ENCODE measurements at places on chromosomes 7 and 10.

DNA sequence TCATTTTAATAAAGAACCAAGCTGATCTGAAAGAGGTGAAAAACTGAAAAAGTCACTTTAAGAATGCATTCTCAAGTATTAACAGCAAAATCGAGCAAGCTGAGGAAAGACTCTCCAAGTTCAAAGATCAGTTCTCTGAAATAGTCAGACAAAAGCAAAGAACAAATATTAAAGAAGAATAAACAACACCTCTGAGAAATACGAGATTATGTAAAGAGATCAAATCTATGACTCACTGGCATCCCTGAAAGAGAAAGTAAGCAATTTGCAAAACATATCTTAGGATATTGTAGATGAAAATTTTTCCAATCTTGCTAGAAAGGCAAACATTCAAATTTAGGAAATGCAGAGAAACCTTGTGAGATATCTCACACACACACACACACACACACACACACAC lies 138.4 kb upstream of the HGF start:
- no peak for DNase-seq

DNA sequence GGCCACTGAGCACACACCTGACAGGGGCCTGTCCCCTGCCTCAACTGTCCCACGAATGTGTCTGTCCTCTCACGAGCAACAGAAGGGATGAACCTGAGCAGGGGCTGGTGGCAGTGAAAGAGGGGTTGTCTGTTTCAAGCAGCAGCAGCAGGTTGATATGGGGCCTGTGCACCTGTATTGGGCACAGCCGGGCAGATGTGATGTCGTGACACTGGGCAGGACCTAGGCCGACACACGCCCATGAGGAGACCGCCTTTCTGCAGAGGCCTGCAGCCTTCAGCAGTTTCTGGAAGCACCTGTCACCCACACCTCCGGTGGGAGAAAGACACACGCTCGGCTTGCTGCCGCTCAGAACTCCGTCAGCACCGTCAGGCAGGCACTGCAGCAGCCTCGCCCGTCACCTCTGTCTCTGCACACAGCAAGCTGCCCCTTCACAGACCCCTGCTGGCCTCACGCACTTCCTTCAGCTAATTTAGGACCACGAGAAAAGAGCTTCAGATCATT lies 48.5 kb downstream of the AMZ1 start:
- no peak for DNase-seq

GRCh38 chr10:120400601-120401000 lies 56.4 kb upstream of the PLPP4 start:
- no peak for DNase-seq

GRCh38 chr10:2278363-2278762 lies 541.0 kb upstream of the ADARB2 start:
- DNase-seq: no peak

DNA sequence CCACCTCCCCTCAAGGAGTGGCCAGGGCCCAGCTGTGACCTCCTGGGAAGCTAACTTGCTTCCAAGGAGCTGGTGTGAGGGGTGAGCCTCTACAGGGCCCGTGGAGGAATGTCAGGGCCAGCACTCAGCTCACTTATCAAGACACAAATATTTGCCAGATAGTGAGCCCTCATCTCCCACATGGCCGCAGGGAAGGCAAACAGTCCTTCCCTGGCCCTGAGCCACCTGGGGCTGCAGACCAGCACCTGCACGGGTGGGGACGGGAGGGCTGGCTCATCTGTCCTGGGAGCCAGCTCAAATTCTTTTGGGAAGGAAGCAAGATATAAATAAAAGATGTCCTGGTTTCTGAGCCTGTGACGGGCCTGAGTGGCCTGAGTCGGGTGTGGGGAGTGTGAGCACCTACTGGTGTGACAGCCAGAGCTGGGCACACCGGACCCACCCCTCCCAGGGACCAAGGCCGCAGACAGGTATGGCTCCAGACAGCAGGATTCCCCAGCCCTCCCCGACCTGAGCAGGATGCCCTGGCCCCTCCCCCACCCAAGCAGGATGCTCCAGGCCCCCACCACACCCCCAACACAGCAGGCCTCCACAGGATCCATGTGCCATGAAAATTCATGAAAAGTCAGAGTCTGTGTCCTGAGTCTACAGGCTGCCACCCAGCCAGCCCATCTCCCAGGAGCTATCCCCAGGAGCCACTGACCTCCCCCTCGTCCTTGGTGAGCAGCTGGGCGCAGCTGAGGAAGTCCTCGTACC lies 148.0 kb downstream of the MAPK8 start:
- DNase-seq: no peak

DNA sequence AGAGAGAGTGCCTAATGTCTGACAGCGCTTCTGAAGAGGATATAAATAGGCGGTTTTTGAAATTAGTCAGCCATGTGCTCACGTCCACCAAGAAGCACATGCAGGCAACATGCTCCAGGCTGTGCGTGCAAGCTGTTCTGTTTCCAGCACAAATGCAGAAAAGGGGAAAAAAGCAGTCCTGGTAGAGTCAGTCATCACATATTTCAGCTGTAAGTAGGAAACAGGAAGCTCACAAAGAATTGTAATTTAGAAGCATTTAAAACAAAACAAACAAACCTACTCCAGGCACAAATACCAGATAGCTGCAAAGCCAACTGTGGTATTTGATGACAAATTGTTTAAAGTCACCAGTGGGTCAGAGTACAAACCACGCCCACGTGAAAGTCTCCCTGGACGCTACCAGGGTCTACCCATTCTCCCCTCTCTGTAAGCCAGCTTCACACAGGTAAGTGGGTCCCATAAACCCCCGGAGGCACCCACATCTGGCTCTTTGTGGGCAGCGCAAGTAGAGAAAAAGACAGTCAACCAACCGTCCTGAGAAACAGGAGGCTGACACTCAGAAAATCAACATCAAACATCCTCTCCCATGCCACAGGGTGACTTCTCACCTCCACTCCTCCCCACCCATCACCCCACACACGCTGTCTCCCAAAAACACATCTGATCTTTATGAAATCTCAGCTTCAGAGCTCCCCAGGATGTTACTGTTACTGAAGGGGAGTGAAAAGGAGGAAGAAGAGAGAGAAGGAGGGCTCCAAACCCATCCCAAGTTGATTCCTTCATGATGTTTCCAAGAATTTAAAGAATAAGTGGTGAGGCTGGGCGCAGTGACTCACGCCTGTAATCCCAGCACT lies 186.4 kb downstream of the FAM107B start:
- no peak for DNase-seq

GRCh38 chr7:42495256-42495655 lies 258.2 kb upstream of the GLI3 start:
- DNase-seq: no peak

- no peak for DNase-seq
Observed at GRCh38 chr7:156232931-156233705, 407.5 kb upstream of the RNF32 start.

GRCh38 chr10:59905066-59905730 lies 1.2 kb downstream of the CCDC6 start:
- peak; percentile 16 for DNase-seq

GRCh38 chr10:30750971-30751677 lies 121.6 kb upstream of the LYZL2 start:
- DNase-seq: no peak

DNA sequence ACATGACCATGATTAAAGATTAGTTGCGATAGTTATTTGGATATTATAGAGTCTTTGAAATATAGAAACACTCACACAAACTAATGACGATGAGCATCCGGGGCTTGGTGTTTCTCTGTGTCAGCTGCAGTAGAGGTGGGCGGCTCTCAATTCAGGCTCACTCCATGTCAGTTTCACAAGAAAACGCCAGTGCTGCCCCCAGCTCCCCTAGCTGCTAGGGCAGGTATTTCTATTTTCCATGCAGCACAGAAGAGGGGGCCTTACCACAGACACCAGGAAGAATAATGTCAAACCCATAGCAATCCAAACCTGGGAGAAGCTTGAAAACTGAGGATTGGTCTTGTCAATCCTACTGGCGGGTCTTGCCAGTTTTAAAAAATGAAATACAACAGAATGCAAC lies 197.1 kb downstream of the PHTF2 start:
- DNase-seq: no peak

GRCh38 chr7:55588976-55589604 lies 16.8 kb upstream of the VOPP1 start:
- DNase-seq: no peak

DNA sequence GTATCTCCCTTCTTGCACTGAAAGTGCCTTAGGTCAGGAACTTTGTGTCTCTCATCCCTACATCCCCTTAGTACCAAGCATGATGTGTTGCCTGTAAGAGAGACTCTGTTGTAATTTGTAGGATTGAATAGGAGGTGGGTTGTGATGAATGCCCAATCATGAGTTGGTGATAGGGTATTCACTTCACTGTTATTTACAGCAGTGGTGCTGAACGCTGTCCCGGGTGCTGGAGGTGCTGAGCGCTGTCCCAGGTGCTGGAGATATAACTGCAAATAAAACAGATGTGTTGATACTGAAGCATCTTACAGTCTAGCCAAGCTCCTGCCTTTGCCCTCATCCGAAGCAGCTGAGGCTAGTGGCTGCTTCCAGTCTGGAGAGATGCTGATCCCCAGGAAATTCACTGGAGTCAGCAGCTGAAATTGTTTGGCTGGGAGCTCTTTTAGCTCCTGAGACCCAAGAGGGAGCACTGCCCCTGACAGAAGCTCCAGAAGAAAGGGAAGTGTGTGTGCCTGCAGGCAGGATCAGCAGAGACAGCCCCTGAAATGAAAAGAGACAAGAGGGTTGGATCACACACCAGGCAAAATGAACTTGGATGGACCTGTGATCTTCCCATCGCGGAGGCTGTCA lies 183.4 kb downstream of the SORCS3 start:
- DNase-seq: no peak

GRCh38 chr10:3803927-3804741 lies 19.1 kb upstream of the KLF6 start:
- peak; percentile 74 for DNase-seq

DNA sequence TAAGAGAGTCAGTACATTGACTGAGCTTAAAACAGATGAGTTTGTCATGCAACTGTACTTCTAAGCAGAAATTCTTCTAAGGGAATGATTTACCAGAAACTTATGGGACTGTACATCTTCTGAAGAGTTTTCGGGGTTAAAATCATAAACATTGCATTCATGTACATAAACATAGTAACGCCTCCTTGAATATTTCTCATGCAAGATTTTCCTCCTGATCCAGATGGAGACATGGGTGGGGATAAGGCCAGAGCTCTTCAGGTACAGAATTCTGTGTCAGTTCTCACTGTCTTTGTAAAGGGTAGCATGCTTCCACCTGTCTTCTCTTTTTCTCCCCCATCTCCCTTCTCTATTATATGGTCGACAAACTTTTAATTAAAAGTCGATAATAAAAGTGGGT lies 335.3 kb downstream of the ABCA13 start:
- DNase-seq: no peak

- peak; percentile 85 for DNase-seq
Observed at GRCh38 chr7:117791877-117792780, 81.1 kb downstream of the CTTNBP2 start.

DNA sequence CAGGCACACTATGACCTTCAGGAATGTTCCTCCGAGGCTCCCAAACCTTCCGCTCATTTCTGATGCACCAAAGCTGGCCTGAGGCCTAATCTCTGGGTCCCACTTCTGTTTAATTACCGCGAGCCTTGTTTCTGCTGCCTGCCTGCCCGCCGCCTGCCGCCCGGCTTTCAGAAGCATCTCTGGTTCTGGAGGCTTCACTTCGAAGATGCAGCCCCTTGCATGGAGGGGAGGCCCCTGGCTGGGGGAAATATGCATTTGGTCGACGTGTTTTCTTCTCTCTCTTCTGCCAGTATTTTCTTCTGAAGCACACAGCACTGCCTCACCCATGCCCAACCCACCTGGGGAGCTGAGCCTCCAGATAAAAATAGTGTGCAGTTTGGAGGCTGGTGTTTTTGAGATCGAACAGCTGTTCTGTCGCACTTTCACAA lies 166.9 kb downstream of the PAXIP1 start:
- DNase-seq: no peak

- peak; percentile 68 for DNase-seq
Observed at GRCh38 chr7:119270045-119270464, 1002.9 kb upstream of the KCND2 start.

DNA sequence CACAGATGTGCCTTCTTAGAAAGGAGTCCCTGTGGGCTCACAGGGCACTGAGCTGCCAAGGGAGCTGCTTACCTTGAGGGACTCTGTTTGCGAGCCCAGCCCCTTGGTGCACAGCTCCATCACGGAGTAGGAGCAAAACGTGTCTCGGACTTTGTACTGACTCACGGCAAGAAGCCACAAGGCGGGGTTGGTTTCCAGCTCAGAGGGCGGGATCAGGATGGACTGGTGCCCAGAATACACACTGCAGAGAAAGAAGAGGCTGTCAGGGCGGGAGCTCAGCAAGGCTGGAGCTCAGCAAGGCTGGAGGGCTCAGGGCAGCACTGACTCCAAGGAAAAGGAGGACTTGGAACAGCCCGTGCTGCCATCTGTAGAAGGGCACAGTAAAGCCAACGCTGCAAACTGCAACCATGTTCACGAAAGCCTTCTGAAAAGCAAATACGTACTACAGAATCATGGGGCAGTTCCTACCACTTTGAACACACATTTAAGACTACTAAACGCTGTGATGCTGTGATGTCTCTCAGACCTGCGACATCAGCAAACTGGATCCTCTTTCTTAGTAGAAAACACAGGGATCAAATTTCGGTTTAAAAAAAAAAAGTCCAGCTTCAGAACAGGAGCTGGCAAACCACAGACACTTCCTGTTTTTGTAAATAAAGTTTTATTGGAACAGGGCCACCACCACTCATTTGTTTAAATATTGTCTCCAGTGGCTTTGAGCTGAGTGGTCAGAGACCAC lies 194.3 kb downstream of the ZMYND11 start:
- peak; percentile 90 for DNase-seq

- DNase-seq: no peak
Observed at GRCh38 chr10:119988333-119988732, 95.8 kb downstream of the SEC23IP start.

DNA sequence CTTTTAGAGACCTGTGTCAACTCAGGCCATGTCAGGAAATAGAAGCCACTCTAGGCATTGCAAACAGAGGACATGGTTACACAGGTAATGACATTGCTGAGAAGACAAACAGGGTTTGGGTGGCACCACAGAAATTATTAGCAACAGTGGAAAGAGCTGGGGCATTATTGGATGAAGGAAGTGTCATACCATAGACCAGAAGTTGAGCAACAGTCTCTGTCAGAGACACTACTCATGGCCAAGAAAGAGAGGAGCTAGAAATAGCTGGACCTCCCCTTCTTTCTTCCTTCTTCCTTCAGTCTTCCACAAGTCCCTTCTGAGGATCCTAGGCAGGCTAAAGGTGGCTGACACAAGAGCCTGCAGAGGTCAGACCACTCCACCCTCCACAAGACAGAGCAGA lies 4.2 kb upstream of the LIPA start:
- no peak for DNase-seq

- DNase-seq: no peak
Observed at GRCh38 chr7:12889391-12889790, 202.0 kb downstream of the ARL4A start.

- DNase-seq: no peak
Observed at GRCh38 chr7:1754345-1754908, 84.3 kb downstream of the ELFN1 start.

- no peak for DNase-seq
Observed at GRCh38 chr10:106612381-106612780, 552.1 kb downstream of the SORCS1 start.

- peak; percentile 79 for DNase-seq
Observed at GRCh38 chr7:100469227-100470044, 5.4 kb upstream of the SPACDR start.

GRCh38 chr7:141752634-141753033 lies 11.3 kb upstream of the TAS2R3 start:
- no peak for DNase-seq
